Activated CD8-positive, alpha-beta memory T cell treated with anti-CD3 and anti-CD28 coated beads, Interleukin-2, amount 10 ng/mL, durations not matched to agents 7 days and 5 days (primary cell): ENCODE measurements at places on chromosomes 16 and 17.

DNA sequence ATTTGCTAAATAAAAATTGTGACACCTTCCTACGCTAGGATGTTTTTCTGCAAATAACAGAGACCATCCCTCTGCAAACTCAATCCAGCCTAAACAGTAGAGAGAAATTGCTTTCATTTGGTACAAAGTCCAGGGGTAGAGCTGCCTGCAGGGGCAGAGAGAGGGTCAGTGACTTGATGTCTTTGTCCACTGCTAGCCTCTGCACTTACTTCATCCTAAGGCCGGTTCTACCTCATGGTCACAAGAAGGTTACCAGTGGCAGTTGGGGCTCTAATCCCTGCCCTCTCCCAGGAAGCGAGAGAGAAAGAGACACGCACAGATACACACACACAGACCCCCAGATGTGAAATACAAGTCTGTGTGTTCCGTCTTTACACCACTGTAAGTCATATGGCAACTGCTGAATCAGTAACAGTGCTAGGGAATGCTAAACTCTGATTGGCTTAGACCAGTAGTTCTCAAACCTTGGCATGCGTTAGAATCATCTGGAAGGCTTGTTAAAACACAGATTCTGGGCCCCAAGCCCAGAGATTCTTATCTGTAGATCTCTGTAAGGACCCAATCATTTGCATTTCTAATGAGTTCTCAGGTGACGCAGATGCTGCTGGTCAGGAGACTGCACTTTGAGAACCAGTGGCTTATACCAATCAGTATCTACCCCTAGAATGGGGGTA lies 13.1 kb upstream of the LPCAT2 start:
- DNase-seq = no peak

- DNase-seq = no peak
These were observed 36.7 kb downstream of the SPAG9 start for GRCh38 chr17:51083981-51084380.

GRCh38 chr17:30187573-30187972 lies 47.9 kb downstream of the SLC6A4 start:
- no peak for DNase-seq

DNA sequence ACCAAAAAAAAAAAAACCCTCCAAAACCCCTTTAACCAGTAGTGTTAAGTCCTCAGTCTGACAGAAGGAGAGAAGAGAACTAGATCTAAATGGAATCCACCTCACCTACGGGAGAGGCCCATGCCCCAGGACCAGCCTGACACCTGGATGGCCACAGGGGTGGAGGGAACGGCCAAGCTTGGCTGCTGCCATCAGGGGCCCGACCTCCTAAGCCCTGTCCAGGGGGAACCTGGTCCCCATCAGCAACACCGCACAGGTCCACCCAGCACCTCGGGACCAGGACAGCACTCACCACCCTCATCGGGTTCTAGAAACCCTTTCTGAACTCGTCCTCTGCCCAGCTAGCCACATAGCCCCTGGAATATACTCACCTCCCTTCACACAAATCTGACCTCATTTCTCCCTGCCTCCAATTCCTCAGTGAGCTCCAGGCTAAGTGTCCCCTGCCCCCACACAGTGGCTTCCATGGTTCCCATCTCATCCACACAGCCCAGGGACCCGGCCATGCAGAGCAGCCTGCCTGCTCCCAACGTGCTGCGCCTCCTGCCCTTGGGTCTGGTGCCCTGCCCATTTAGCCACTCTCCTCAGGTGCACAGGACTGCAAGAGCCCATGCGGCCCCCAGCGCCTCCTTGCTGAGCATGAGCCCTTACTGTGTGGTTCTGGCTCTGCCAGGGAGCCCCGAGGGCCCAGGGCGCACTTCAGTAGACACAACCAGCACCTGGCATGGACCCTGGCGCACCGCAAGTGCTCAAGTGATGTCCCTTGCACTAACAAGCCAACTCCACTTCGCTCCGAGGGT lies 18.3 kb upstream of the CYTH1 start:
- DNase-seq = no peak

DNA sequence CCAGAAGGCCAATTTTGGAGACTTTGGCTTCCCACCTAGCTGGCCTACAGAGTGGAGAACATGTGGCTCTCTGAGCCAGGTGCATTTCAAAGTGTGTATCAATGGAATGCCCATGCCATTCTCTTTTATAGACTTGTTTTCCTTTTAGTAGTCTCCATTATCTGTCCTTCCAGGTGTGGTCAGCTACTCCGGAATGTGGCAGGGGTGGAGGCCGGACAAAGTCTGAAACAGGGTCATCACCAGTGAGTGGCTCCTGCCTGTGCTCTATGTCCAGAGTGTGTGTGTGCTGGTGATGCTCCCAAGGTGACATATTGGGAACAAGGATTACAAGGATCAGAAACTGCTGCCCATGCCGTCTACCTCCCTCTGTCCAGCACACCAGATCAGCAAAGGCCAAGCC lies 3.8 kb upstream of the TMEM220 start:
- DNase-seq = no peak
